ENCODE measurements at places on chromosomes 5 and 9.

DNA sequence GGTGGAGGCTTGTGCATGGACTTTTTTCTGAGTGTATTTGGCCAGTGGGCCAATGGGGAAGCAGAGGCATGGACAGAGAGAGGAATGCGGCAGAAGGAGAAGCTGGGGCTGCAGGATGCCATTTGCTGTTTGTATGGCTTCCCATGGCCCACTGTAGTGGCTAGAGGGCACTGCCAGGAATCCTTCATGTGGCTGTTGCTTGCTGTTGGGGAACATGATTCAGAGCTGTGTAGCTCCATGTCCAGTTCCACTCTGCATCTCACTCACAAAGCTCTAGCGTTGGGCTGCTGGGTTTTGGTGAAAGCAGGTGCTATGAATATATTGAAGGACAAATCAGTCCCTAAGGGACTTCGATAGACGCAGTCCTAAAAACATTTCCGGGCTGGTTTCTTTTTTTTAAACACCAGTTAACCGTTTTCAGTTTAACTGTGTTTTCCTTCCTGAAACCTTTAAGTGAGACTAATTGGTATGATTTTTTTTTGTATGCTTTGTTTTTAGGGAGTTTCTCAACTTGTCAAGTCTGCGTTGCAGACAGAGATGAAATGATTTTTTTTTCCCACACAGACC, 51.3 kb downstream of the SLC22A5 start:
- DNase-seq, result no peak

- no peak for DNase-seq
Measured at GRCh38 chr5:27855491-27855890, 817.1 kb upstream of the CDH9 start.

DNA sequence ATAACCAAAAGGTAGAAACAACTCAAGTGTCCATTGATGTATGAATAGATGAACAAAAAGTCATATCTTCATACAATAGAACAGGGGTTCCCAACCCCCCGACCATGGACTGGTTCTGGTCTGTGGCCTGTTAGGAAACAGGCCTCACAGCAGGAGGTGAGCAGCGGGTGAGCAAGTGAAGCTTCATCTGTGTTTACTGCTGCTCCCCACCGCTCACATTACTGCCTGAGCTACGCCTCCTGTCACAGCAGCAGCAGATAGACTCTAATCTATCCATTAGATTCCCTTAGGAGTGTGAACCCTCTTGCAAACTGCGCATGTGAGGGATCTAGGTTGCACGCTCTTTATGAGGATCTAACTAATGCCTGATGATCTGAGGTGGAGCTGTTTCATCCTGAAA, 478.0 kb downstream of the BRINP1 start:
- DNase-seq, result no peak

GRCh38 chr5:15948190-15948589, 231.4 kb downstream of the MARCHF11 start:
- DNase-seq, result no peak

- no peak for DNase-seq
Measured at GRCh38 chr9:8158574-8158973, 359.0 kb upstream of the DMAC1 start.

DNA sequence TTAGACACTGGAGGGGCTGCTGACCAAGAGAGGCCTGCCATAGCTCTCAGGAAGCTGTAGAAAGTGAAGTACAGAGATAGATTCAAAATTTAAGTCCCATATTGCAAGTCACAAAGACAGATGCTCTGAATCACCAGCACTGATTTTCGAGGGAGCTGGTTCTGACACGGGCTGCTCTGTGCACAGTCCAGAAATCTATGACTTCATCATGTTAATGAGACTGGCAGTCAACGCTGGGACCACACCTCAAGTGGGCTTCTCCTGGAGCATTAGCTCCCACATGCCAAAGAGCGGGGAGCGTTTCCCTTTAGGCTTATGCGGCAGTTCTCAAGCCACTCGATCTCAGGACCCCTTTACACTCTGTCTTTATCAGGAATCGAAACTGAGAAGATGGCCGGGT, 34.2 kb upstream of the FAT2 start:
- no peak for DNase-seq

- DNase-seq, result no peak
Measured at GRCh38 chr9:99181621-99182020, 40.1 kb downstream of the ALG2 start.

DNA sequence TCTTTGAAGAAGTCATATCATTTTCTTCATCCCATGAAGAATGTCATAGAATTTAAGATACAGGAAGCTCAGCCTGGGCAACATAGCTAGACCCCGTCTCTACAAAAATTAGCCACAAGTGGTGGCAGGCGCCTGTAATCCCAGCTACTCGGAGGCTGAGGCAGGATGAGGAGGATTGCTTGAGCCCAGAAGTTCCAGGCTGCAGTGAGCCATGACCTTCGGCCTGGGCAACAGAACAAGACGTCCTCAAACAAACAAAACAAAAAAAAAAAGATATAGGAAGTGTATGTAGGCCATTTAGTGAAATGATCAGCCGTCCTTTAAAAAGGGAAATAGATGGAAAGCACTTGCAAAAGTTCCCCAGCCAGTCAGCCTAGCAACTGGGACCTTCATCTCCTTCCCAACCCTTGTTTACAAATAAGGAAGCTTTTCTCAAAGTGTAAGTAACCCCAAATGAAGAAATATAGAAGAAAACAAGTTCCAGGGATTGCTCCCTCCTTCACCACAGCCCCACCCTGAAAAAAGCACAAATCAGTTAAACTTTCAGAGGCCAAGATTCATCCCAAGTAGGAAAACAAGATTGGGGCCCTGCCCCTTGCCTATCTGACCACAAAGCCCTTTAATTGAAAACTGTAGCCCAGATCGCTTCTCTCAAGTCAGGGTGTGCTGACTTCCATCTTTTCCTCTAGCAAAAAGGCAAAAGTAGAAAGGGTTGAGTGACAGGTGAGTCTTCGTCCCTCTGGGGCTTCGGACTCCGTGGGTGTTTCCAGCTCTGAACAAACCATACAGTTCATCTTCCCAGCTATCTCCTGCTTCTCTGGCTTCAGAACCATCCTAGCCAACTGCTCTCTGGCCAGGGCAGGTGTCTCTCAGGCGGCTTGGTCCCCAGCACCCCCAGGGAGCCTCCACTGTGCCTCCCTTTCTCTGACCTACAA, 1.2 kb downstream of the SLC31A2 start:
- peak; percentile 47 for DNase-seq

- no peak for DNase-seq
Measured at GRCh38 chr5:83104021-83104420, 26.7 kb downstream of the XRCC4 start.

DNA sequence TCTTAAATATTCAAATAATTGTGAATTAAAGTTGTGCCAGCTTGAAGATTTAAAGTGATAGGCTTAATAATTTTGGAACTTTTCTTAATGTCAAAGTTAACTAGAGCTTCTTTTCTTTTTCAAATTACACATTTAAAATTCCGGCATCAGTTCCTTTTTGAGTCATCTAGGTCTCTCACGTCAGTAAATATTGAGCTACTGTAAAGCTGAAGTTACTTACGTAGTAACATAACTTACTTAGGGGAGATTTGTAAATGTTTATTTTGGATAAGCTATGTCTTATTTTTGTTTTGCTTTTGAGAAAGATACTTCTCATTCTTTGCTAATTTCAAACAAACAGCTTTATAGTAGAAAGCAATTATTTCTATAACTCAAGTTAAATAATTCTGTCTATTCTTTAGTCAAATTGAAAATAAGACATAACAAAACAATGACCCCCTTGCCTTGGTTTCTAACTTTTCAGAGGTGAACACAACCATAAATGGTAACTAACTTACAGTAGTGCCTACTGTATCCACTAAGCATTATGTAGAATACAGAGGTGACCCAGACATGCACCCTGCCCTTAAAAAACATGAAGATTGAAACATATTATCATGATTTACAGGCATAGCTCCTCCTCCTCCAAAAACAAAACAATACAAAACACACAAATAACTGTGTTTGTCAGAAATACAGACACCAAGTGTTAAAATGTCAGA, 29.8 kb downstream of the CD274 start:
- no peak for DNase-seq

- no peak for DNase-seq
Measured at GRCh38 chr9:131676431-131676972, 63.4 kb downstream of the RAPGEF1 start.

DNA sequence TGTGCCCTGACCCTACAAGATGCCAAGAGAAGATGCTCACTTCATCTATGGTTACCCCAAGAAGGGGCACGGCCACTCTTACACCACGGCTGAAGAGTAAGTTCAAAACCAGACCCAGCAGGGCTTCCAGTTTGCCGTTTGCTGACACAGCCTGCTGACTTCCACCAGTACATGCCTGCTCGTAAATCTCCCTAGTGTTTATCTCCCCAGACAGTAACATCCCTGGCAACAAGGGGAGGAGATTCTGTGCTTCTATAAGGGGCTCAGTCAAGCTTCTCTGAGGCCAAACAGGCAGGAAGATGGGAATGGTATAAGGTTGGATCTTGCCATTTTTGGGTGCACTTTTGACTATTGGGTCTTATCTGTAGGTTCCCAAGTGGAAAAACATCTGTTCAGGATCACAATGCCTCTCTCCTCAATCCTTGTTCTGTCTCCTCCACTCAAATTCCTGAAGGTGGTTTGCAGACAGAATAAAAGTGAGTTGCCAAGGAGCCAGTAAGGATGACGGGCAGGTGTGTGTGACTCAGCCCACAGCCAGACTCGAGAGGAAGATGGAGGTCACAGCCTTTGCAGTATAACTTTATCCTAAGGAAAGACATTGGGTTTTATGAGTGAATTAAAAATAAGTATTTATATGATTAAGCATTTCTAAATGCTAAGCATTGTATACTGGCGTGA, 1.9 kb downstream of the MLANA start:
- no peak for DNase-seq

DNA sequence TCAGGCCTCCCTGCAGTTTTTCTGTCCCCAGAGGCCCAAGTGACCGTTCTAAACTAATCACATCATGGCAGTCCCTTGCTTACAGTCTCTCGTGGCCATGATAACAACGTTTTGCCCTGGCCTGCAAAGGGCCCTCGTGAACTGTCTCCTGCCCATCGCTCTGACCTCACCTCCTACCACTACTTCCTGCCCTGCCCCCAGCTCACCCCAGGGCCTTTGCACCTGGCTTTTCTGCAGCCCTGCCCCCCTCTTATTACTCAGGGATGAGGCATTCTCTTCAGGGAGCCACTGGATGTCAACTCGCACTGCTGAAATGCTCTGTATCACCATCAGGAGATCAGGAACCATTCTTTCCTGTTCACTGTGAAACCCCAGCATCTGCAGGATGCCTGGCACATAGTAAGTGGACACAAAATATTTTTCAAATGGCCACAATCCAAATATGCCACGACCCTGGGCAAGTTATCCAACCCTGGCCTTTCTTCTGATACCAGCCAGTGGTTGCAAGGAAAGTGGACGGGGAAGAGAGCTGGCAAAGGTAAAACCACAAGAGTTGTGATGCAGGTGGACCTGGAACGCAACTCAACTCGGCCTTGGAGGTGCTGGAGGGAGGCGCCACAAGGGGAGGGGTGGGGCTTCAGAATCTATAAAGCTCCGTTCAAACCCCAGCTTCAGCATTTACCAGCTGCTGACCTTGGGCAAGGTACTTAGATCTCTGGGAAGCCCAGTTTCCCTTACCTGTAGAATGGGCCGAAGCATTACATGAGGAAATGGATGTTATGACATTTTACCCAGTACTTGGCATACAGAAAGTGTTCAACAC, 1.7 kb downstream of the SNCB start:
- DNase-seq, result no peak

DNA sequence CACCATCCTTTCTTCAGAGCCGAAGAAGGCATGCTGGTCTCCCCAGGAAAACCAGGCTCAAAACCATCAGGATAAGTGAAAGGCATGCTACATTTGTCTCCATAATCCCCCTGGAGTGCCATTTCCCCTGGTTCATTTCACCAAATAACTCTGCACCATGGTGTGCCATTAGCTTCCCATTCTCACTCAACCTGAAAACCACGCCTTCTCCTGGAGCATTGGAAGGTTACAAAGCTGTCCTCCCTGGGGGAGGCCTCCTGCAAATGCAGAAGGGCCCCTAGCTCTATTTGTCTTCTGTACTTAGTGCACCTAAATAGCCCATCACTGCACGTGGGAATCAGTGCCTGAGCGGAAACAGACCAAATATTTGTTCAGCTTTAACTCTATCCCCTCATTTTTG, 90.2 kb upstream of the ICE1 start:
- DNase-seq, result no peak

GRCh38 chr5:135569755-135570452, 8.9 kb downstream of the CXCL14 start:
- peak; percentile 26 for DNase-seq

DNA sequence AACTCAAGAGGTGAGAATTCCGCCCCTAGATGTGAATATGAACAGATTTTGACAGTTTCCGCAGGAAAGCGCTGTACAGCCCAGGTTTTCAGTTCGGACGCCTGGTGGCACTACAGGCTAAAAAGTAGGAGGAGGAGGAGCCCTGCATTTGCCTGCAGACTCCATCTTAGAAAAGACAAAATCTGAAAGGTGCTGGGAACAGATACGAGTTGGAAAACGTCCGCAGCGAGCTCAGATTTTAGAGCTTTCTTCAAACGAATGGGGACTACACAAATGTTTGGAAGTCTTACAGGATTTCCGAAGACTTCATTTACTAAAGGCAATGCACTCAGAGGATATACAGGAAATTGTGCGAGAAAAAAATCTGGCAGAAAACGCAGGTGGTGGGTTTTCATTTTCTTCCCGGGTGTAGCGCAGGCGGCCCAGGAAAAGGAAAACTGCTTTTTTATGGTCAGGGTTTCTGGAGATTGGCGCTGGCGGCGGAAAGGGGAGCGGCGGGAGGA, 9.9 kb upstream of the PCDHB2 start:
- DNase-seq, result peak; percentile 65

GRCh38 chr9:109473329-109473728, 24.8 kb downstream of the PTPN3 start:
- no peak for DNase-seq

DNA sequence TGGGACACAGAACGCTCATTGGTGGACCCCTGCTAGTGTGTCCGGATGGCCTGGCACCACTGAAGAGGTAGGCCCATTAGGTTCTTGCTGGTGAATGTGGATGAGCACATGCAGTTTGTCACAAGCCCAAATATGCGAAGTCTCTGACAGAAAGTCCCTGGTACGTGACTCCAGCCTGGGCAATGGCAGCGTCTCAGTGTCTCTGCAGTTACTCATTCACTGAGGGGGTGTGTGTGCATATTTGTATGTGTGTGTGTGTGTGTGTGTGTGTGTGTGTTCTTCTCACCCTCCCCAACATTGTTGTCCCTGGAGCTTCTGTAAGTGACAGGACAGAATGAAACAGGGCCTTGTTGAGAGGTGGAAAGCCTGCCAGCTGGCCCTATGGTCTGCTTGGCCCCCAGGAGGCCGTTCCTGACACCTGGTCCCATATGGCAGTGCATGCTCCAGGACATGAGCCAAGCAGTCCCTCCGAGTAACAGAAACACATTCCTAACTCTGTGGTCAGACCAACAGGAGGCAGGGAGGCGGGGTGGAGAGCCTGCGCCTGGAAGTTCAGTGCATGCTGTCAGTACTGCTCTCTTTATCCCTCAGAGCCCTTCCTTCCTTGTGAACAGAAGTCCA, 169.9 kb downstream of the SLC28A3 start:
- no peak for DNase-seq

DNA sequence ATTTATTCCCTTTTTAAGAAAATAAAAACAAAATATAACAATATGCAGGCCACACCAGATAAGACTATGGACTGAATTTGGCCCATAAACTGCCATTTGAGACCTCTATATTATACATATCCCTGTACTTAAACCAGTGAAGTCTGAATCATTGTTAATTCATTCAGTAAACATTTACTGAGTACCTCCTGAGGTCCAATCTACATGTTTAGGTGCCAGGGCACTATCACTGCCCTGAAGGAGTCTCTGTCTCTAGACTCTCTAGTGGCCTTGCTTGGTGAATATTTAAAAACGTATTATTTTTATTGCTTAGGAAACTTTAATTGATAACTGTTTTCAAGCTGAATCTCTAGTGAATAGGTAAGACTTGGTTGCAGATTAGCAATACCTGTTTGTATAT, 74.7 kb upstream of the ELL2 start:
- no peak for DNase-seq
